ENCODE measurements at places on chromosomes 2 and 18.
A peak's percentile ranks its signal among the peaks of the same experiment; 100 is the strongest.

GRCh38 chr18:37502036-37502435, 63.6 kb downstream of the CELF4 start:
- DNase-seq, result no peak

GRCh38 chr2:85066874-85067351, 66.3 kb upstream of the TCF7L1 start:
- DNase-seq, result peak; percentile 3

DNA sequence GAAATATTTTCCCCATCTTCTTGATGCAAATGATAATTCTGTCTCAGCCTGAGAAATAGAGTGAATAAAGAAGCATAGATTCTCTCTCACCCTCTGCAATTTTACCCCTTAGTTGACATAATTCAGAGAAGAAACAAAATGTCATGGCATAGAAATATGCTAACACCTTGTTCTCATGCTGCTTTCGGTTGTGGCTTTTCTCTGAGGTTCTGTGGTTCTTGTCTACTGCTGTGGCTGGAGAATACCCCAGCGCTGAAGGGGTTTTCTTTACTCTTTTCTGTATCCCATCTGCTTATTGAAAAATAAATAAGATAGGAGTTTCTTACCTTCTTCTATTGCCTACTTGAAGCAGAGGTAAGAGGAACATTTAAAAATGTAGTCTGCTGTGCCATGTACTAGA, 15.4 kb upstream of the RAB27B start:
- no peak for DNase-seq

GRCh38 chr18:75374466-75374865, 53.0 kb downstream of the SMIM21 start:
- DNase-seq, result no peak

GRCh38 chr2:217994776-217995274, 8.0 kb downstream of the TNS1 start:
- no peak for DNase-seq

- no peak for DNase-seq
Observed at GRCh38 chr2:80016171-80016570, 288.4 kb downstream of the LRRTM1 start.

DNA sequence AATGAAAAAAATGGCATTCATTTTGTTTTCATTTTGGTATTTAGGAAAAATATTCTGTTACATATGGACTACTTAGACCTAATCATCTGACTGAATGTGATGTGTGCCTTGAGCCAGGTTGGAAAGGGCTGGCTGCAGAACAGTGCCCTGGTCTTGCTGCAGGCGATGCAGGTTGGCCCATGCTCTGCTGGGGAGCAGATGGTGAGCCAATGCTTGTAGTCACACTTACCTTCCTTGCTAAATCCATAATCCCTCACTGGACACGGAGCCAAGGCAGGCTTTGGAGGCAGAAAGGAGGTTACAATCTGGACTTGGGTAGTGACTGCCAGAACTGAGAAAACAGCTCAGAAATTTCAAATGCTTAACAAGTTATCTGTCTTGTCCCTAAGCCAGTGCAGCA, 228.7 kb downstream of the ARHGAP15 start:
- DNase-seq, result no peak

DNA sequence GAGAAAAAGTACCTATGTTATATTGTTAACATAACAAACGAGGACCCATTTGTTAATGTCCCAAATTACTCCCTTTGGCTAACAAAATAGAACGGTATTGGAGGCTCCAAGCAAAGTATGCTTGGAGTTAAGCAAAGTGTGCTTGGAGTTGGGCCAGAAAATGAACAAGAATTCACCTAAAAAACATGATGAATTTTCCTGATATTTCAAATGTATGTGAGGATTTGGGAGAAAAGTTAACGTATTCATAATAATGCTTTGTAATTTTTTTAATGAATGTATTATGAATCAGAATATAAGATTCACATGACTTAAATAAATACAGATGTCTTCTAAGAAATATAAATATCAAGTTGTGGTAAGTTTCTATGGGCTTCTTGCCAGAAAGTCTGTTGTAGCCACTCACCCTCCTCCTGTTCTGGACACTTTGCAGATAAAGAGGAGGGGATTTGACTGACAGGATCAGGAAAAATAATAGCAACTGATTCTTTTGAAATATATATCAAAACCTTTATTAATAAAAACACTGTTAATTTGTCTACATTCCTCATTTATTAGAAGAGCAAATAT, 423.7 kb upstream of the MMADHC start:
- DNase-seq, result no peak

GRCh38 chr18:9965711-9966624, 52.2 kb downstream of the VAPA start:
- no peak for DNase-seq

DNA sequence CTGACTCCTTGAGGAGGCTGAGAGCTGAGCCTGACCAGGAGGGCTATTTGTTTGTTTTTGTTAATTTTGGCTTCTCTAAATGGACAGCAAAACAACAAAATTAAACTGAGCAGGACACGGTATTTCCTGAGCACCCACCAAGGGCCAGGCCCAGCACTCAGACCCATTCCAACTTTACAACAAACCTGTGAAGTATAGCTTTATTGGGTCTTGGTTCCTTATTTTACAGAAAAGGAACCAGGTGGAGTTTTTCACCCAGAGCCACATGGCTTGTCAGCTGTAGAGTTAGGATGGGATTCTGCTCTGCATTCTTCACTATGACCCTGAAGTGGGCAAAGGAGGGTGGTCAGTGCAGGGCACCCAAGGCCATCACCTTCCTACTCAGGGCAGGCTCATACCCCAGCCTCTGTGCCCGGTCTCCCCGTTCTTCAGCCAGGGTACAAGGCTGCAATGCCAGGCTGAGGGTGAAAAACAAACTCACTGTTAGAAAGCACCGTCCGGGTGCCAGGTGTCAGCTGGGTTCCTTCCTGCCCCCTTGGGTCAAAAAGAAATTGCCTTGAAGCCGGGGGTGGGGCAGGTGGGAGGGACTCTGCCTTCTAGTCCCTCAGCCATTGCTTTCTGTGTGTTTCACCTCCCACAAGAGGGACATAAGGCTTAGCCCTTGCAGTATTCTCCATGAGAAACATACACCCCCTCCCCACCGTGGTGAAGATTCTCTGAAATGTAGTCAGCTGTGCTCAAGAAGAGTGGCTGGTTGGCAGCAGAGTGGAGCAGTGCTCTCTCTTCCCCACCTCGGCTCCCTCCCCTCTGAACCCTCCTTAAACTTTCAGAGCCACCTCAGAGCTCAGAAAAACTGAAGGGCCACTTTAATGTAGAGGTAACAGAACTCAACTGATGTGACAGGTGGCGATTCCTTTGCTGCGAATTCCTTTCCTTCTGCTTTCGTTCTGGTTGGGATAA, 2.2 kb downstream of the PSD4 start:
- no peak for DNase-seq

GRCh38 chr2:125313806-125314205, 1288.7 kb downstream of the CNTNAP5 start:
- DNase-seq, result no peak

DNA sequence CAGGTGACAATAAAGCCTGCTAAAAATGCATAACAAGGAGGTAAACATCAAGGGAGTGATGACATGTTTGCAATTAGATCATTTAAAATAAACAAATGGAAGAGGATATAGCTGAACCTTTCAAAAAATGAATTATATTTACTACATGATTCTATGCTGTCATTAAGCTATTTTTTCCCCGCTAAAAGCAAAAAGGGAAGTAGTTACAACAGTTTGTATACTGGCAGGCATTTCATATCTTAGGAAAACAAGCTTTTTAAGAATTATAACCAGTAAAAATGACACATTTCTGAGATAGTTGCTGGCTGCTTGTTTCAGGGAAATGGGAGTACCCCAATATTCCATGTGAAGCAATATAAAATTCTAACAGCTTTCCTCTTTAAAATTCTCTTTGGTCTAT, 89.1 kb upstream of the ITGB6 start:
- DNase-seq, result no peak

GRCh38 chr18:12993439-12993838, 2.3 kb downstream of the CEP192 start:
- no peak for DNase-seq

All from stimulated activated CD8-positive, alpha-beta memory T cell treated with anti-CD3 and anti-CD28 coated beads, Interleukin-12 subunit alpha, Interleukin-12 subunit beta, amount 100 ng/mL, for 4 hours (primary cell).